Bronchial smooth muscle cell (primary cell): ENCODE measurements at places on chromosomes 1 and 21. TPM values are rescaled to one million over a fixed set of nuclear protein-coding genes. Genes with fewer than 3 reads are reported as not detected.

PTPN22 gene
- 0.77 and 0.95 TPM in 2 replicates for total RNA-seq

LRRC71 gene
- not detected in 2 replicates for total RNA-seq

RGS4 gene
- total RNA-seq = 2.7 and 12.6 TPM in 2 replicates

OLIG1 gene
- total RNA-seq = not detected in 2 replicates

FCRL1 gene
- total RNA-seq = not detected in 2 replicates

TGFBR3 gene
- total RNA-seq = 58.3 and 68.6 TPM in 2 replicates

OLFML3 gene
- 140 and 177 TPM in 2 replicates for total RNA-seq

CHD5 gene
- total RNA-seq = under 0.01 and 0.16 TPM in 2 replicates

B3GALT2 gene
- total RNA-seq = 0.32 TPM in 1 of 2 replicates, not detected in the other

KDF1 gene
- total RNA-seq = under 0.01 and 0.09 TPM in 2 replicates

TRNP1 gene
- 3.9 and 38.0 TPM in 2 replicates for total RNA-seq

ANGPTL1 gene
- 3.0 and 3.9 TPM in 2 replicates for total RNA-seq

XCL2 gene
- total RNA-seq = not detected in 2 replicates

FAM229A gene
- total RNA-seq = 0.95 and 1.5 TPM in 2 replicates

TSACC gene
- total RNA-seq = not detected in 2 replicates

C1orf141 gene
- not detected in 2 replicates for total RNA-seq

LRRC39 gene
- 0.16 and 0.17 TPM in 2 replicates for total RNA-seq

ITLN2 gene
- total RNA-seq = not detected in 2 replicates

KIAA1614 gene
- 7.9 and 12.0 TPM in 2 replicates for total RNA-seq

LPAR3 gene
- total RNA-seq = 16.5 and 21.6 TPM in 2 replicates

C1orf74 gene
- 1.6 and 2.0 TPM in 2 replicates for total RNA-seq
